ENCODE measurements at places on chromosomes 1 and 21.

DNA sequence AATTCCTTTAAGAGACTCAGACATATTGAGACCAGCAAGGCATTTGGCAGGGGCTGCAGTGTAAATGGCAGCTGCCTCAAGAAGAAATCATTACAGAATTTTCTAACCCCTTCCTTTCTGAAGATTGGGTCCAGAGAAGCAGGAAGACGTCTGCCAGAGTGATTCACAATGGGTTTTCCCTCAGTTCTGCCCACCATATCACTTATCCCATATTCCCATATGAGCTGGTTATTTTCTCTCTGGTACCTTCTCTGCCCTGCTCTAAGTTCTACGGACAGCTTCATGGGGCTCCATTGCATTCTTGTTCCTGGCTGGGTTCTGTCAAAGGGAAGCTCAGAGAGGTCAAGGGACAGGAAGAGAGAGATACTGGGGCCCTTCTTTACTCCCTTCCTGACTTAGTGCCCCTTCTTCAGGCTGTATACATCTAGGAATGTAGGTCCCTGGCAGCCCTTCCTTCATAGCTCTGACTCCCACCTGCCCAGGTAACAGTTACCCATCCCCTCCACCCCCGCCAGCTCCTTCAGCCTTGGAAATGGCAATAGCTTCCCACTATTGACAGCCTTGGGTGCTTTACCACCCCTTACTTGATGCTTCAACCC lies 420.6 kb upstream of the DAB1 start:
- DNase-seq: no peak

GRCh38 chr1:56309065-56309464 lies 270.3 kb downstream of the PLPP3 start:
- no peak for DNase-seq

DNA sequence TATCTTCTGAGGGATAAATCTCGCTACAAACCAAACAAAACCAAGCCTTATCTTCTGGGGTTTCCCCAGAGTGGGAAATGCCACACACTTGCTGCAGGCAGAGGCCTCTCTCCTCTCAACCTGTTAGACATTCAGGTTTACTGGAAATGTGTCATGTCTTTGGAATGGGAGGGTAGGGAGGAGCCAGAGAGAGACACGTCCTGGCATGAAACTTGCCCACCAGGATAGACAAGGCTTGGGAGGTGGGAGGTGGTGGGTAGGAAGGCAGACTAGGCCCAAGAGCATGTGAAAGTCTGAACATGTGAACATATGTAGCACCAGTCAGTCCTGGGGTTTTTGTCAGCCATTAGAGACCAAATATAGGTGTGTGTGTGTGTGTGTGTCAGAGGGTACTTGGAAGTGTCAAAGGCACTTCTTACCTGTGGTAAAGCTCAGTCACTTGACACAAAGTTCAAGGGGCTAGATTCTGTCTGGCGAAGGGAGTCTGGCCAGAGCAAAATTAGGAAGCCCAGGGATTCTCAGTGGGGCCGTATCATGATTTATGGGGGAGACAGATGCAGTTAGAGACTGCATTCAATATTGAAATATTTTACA lies 32.4 kb upstream of the PIGC start:
- DNase-seq: no peak

GRCh38 chr1:85295654-85296053 lies 19.2 kb upstream of the BCL10 start:
- DNase-seq: no peak

GRCh38 chr1:89041119-89041641 lies 18.5 kb upstream of the GBP3 start:
- DNase-seq: no peak

DNA sequence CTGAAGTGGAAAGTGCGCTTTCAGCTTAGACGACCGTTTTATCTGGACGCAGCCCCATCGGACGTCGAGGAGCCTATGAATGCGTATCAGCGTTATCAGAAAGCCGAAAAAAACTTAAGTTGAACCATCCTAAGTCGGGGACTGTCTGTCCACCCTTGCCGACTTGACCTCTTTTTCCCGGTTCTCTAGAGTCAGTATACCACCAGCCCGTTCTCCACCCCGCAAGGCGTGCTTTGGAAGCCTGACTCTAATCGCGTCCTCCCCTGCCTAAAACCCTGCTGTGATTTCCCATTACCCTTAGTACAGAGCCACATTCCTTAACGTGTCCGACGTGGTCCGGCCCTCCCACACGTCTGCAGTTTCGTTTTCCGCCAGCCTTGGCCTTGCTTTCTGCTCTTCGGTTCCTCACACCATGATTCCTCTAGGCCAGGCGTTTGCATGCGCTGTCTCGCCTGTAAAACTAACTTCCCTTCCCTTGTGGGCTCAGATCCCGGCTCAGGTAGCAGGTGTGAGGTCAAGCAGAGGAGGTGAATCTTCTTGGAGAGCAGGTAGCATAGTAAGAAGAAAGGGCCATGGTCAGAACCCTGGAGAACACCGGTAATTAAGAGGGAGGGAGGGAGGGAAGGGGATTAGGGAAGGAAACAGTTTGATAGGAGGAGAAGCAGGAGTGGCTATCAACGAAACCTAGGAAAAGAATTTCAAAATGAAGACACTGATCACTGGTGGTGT lies 865 bp downstream of the ADPRS start:
- no peak for DNase-seq

DNA sequence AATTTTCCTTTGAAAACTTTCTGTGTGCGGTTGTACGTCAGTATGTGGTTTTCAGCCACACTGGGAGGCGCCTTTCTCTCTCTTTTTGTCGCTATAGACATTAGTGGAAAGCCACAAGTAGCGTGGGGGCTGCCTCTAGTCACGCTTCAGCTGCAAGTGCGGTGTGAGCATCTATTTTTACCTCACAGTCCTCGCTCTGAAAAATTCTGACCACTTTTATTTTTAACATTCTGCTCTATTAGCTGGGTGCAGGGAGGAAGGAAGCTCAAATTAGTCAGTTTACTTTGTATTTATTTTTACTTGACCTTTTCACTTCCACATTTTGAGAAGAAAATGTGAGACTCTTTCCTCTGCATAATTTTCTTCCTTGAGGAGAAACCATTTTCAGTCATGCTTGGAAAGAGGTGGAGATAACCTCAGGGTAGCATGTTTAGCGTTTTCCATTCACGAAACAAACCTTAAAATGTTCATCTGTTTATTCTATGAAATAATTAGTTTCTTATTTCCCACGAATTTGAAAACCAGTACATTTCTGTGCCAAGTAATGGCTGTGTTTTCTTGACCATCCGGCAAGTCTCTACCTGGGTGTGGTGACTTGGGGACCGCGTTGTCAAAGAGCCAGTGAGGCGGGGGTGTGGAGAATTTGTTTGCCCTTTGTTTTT lies 35.6 kb downstream of the ADARB1 start:
- no peak for DNase-seq

GRCh38 chr1:10617931-10618885 lies 143.5 kb downstream of the PEX14 start:
- DNase-seq: no peak

- no peak for DNase-seq
These were observed 109.1 kb downstream of the LMO4 start for GRCh38 chr1:87437663-87438295.

DNA sequence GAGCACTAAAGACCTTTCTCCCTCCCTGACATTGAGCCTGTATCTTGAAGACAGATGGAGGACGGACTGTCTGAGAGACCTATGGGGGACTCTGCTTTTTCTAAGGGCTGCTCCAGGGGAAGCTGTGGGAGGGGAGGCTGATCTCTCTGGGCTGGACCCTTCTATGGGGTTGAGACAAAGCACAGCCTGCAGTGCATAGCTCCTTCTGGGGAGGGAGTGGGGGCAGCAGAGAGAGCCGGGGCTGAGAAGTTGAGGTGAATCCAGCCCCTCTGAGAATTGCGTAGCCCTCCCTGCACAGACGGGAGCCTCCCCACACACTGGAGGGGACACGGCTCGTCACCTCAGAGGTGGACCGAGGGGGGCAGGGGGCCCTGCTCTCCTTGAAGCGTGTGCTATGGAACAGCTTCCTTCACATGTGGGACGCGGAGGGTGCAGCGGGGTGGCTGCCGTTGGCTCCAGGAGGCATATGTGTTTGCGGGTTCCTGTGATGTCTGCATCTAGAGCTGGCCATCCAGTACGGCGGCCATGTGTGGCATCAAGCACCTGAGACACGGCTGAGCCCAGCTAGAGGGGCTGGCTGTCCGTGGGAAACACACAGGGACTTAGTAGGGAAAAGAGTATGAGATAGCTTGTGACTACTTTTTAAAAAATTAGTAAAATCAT lies 299.1 kb downstream of the CAMTA1 start:
- no peak for DNase-seq

DNA sequence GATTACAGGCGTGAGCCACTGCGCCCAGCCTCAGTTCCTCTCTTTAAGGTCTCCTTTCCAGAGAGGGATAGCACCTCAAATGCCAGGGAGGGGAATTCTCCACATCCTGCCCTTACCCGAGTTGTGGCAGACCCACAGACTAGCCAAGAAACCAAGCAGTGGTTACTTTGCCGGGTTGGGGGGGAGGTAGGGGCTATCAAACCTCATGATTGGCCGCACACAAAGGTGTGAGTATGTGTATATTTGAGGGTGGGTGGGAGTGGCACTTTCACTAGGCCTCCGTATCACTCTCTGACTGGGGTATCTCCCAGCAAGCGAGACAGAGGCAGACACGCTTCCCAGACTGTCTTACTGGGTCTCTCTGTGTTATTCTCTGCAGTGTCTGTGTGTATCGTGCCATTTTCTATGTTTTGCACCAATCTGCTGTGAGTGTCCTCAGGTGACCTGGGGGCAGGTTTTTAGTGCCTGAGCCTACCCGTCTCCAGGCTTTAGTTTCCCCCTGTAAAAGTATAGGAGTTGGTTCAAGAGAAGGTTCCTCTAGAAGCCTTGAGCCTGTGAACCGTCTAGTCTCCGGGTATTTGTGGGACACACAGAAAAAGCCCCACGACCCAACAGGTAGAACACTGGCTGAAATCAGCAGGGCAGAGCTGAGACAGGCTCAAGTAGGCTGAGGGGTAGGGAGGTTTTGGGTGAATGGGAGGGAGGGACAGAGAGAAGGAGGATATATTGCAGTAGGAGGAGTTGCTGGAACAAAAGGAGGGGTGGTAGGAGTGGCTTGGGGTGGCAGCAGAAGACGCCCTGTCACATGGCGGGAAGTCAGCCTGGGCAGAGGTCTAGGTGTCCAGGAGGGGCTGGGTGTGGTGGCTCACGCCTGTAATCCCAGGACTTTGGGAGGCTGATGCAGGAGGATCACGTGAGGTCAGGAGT lies 10.3 kb downstream of the LMNA start:
- no peak for DNase-seq

DNA sequence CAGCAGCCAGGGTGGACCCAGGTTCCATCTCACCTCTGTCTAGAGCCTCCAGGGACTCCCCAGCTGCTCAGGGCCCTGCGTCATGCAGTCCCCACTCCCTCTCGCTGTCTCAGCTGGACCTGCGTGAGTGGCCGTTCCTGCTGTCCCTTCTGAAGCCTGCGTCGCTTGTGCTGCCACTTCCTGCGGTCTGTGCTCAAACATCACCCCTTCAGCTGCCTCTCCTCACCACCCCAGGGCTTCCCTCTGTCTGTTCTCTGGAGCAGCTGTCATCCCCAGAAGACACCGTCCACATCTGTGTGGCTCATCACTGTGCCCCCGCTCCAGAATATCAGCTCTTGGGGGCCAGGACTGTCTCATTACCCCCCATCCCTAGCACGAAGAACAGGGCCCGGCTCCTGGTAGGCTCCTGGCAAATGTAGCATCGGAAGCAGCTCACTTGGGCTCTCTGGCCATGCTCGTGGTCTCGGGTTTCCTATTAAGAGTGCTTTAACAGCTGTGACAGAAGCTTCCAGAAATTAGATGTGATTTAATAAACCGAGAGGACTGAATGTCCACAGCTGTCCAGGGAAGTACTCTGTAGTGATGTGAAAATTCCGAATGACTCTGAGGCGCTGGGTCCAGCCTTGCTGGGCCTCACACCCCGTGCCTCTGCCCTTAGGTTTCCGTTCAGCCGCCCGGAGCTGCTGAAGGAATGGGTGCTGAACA lies 3.3 kb downstream of the THAP3 start:
- no peak for DNase-seq

- no peak for DNase-seq
These were observed 20.1 kb downstream of the CBR1 start for GRCh38 chr21:36089946-36090345.

GRCh38 chr1:89609781-89610456 lies 23.0 kb upstream of the LRRC8C start:
- peak; percentile 35 for DNase-seq

DNA sequence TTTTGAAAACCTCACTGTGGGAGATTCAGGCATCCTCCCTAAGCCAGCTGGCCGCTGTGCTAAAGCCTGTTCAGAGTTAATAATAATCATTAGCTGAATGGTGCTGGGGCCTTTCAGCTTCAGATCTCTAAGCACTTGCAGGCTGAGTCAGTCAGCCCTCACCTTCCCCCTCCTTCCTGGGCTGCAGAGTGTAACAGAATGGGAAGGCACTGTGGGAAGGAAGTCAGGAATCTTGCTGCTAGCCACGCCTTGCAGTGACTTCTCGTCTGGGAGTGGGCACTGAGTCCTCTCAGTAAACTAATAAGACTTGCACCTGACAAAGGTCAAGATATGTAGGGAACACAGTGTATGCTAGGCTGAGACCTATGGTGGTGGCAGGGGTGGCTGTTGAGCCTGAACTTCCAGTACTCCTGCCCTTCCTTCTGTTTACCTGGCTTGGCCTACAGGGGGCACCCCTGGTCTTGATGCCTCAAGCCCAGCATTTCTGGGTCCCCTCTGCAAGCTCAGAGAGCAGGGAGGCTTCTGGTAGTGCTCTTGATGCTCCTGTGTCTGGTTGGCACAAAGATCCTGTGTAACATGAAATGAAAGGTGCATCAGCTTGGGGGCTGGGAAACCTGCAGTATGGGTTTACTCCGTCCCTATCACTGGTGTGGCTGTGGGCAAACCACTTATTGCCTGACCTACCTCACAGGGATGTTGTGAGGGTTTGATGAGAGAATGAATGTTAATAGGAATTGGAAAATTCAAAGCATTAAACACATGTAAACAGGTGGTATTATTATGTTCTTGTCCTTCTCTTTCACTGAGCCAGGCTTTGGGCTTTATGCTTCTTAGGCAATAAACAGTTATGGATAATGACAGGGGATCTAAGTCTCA lies 6.0 kb downstream of the CYB561D1 start:
- DNase-seq: no peak

GRCh38 chr1:171811672-171812071 lies 29.6 kb upstream of the DNM3 start:
- no peak for DNase-seq

- DNase-seq: peak; percentile 38
These were observed 48.1 kb downstream of the CDC14A start for GRCh38 chr1:100400404-100400803.

GRCh38 chr1:21368515-21369289 lies 71.2 kb upstream of the NBPF3 start:
- peak; percentile 76 for DNase-seq

DNA sequence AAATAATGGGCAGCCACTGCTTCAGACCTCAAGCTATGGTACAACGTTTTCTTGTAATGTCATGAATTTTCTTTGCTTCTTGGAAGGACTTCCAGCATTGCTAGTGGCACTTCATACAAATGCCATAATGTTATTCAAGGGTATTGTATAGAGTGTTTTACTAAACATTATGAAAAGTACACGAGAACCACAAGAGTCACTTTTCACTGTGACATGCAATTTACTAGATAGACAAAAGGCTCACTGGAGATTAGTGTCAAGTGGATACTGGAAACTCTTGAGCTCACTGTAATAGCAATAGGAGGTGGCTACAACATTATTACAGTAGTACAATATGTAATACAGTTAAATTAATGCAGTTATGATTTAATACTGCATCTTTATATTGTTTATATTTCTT lies 5.3 kb upstream of the OLFM3 start:
- no peak for DNase-seq

- DNase-seq: no peak
These were observed 222.9 kb downstream of the FAM72C start for GRCh38 chr1:143748906-143749305.
